ENCODE measurements at places on chromosomes 7 and 10. TPM values are rescaled to one million over a fixed set of nuclear protein-coding genes. Genes with fewer than 3 reads are reported as not detected.

- H3K36me3 ChIP-seq, result no peaks in the 10 kb centered on the region
- H3K4me1 ChIP-seq, result no peaks in the 10 kb centered on the region
- no peaks in the 10 kb centered on the region for H3K27me3 ChIP-seq
- no peak for DNase-seq
Observed at GRCh38 chr7:46583656-46584055, 662.6 kb upstream of the IGFBP3 start.

DNA sequence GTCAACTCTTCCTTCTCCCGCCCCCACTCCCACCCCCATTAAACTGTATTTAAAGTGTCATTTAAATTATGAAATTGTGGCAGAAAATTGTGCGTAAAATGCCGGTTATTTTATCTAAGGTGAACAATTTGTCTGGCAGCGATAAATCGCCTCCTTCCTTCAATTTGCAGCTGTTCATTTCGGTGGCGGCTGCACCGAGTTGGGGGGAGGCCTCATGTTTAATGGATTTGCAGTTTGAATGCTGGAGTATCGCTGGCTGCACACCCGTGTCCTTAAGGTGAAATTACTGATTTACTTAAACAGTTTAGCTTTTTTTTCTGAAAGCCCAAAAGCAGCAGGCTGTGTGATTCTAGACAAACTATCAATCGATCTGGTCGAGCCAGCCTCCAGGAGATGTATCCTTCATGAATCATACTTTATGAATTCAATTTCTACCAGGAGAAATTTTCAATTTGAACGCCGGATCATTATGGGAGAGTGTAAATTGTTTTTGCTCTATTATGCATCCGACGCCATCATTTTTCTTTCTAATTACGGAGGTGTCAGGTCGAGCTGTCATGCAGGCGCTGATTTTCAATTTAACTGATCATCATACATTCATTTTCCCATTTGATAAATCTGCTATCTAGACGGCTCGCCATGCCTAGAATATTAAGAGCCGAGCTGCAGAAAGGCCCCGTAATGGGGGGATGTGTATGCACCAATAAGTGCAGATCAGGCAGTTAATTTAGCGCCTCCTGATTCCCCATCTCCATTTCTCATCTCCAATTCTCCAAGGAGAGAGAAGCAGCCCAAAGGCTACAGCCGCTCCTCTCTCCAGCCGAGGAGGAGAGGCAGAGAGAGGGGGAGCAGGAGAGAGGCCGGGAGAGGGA lies 6.5 kb downstream of the UNCX start:
- DNase-seq, result no peak
- peaks cover 80% of the 10 kb centered on the region for H3K27me3 ChIP-seq
- H3K4me1 ChIP-seq, result peaks cover 13% of the 10 kb centered on the region
- H3K4me3 ChIP-seq, result no peak overlapping the region

The DLX5 gene
- 5.9 TPM for total RNA-seq

DNA sequence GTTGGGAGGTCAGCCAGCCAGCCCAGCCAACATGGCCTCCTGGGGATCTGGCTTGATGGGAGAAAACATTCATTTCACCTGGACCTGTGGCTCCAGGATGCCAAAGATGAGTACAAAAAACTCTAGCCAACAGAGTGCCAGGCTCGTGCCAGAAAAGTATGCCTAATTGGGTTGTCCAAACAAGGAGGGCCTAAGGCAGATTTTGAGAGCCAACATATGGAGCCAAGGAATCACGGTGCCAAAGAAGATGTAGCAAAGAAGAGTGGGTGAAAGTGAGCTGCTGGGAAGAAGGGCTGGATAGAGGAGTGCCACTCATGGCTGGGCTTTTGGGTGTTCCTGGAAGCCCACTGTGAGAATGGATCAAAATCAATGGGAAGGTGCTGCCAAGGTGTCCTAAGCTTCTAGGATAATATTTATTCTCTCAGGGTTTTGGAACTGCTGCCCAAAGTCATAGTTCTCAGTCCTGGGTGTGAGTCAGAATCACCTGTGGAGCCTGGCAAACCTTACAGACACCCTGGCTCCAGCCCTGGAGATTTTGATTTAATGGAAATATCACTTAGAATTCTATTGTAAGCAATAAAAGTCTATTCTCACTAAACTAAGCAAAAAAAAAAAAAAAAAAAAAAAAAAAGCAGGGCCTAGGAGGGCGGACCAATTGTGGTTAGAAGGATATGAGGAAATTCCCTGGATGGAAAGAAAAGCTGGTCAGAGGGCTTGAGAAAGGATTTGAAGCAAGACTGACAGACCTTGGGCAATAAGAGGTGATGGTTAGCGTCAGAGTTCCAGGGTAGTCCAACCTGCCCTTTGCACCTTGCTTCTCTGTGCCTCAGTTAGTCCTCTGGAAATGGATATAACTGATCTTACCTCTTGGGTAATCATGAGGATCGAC lies 182.2 kb upstream of the PRR15 start:
- no peak for DNase-seq
- H3K4me3 ChIP-seq, result no peak overlapping the region
- no peaks in the 10 kb centered on the region for H3K4me1 ChIP-seq
- no peak overlapping the region for H3K27ac ChIP-seq
- H3K27me3 ChIP-seq, result no peaks in the 10 kb centered on the region
